ENCODE measurements at places on chromosomes 5 and 9. TPM values are rescaled to one million over a fixed set of nuclear protein-coding genes. Genes with fewer than 3 reads are reported as not detected.

DNA sequence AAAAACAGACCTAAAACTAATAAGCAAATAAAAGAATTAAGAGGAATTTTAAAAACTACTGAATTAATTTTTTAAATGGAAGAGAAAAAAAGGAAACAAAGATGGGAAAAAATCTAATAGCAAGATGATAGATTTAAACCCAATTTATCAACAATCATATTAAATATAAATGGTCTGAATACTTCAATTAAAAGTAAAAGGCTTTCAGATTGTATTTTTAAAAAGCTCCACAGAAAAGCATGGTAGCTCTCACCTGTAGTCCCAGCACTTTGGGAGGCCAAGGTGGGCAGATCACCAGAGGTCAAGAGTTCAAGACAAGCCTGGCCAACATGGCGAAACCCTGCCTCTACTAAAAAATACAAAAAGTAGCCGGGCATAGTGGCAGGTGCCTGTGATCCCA is 11.3 kb upstream of the TSLP start:
- H3K27me3 ChIP-seq, result no peaks in the 10 kb centered on the region
- no peaks in the 10 kb centered on the region for H3K4me1 ChIP-seq
- no peak overlapping the region for H3K27ac ChIP-seq
- H3K4me3 ChIP-seq, result no peak overlapping the region

DNA sequence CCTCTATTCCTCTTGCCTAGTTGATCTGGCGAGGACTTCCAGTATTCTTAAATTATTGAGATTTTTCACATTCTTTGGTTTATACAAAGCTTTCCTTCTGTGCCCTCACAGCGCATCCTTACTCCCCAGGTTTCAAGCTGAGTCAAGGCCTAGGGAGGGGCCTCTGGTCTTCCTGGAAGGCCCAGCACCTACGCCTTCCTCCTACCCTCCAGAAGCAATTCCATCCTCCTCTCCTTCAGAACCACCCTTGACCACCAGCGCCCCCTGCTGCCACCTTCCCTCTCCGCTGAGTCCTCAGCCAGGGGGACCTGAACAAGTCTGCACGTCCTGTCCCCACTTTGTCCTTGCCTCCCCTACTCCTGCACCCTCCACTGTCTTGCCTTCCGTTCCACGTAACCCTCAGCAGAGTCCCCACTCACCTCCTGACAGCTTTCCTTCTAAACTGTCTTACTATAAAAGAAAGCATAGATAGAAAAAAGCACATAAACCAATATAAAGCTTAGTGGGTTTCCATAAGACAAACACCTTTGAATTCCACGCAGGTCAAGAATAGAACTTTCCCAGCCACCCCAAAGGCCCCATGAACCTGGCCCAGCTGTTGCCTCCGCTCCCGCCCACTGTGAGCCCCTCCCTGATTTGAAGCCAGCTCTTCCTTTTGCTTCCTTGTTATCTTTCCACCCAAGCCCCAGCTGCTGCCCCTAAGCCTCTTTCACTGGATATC is 63.0 kb upstream of the CTSL start:
- H3K27me3 ChIP-seq, result no peaks in the 10 kb centered on the region
- H3K36me3 ChIP-seq, result peaks cover 82% of the 10 kb centered on the region
- peak; percentile 93 for DNase-seq

DNA sequence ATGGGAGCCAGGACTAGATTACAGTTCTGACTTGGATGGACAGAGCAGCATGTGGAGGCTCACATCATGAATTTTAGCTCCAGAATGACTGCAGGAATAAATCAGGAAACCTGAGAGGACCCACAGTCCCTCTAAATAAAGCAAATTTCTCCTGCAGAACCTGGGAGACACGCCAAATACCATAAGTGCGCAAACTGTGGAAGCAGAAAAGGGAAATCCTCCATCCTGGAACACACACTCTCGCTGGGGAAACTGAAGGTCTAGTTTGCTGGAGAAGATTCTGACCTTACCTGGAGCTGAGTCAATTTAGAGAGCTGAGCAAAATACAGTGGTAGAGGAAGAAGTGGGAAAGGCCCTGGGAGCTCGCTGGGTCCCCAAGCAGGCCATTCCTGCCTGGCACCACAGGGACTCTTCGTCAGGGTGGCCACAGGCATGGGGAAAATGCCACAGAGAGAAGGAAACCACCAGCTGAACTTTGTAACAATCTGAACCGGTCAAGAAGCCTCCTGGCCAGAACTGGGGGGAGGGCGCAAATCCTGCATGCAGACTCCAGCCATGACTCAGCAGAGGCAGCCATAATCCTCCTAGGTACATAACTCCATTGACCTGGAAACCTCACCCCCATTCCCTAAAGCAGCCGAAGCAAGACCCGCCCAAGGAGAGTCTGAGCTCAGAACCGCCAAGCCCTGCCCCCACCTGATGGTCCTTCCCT is 390.9 kb downstream of the LRRC70 start:
- H3K36me3 ChIP-seq, result peaks cover 22% of the 10 kb centered on the region
- H3K4me3 ChIP-seq, result no peak overlapping the region
- DNase-seq, result no peak
- H3K27ac ChIP-seq, result no peak overlapping the region

DNA sequence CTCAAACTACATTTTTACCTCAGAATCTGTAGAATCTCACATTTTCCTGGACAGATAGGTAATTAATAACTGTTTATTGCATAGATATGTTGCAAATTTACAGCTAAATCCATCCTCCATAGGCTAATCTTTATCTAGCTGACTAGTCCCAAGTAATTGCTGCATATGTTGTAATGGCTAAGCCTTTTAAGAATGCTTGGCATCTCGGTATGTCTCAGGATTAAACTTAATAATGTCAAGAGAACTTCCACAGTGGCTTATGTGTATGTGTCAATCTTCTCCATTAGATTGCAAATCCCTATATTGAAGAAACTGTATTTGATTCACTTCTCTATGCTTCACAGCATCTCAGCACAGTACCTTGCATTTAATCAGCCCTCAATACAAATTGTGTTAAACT is 131.9 kb downstream of the PRDM9 start:
- H3K27ac ChIP-seq, result no peak overlapping the region
- H3K27me3 ChIP-seq, result no peaks in the 10 kb centered on the region
- DNase-seq, result no peak
- no peaks in the 10 kb centered on the region for H3K36me3 ChIP-seq
- H3K4me3 ChIP-seq, result no peak overlapping the region
- H3K4me1 ChIP-seq, result no peaks in the 10 kb centered on the region

DNA sequence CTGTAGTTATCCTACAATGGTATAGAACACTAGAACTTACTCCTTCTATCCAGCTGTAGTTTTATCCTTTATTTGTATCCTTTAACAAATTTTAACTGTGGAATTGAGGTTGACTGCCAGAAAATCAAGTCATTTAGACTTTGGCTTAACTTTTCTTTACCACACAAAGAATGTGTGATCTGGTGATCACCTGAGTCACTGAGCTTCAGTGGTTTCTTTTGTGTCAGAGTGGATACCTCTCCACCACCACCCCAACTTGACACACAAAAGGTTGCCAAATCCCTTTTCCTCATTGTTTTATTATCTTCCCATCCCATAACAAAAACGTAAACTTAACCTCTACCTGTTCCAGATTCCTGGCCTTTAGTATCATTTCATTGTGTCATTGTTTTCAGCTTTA is 5.5 kb downstream of the OTULIN start:
- no peak overlapping the region for H3K27ac ChIP-seq
- H3K4me1 ChIP-seq, result peaks cover 11% of the 10 kb centered on the region
- DNase-seq, result no peak
- no peak overlapping the region for H3K4me3 ChIP-seq

DNA sequence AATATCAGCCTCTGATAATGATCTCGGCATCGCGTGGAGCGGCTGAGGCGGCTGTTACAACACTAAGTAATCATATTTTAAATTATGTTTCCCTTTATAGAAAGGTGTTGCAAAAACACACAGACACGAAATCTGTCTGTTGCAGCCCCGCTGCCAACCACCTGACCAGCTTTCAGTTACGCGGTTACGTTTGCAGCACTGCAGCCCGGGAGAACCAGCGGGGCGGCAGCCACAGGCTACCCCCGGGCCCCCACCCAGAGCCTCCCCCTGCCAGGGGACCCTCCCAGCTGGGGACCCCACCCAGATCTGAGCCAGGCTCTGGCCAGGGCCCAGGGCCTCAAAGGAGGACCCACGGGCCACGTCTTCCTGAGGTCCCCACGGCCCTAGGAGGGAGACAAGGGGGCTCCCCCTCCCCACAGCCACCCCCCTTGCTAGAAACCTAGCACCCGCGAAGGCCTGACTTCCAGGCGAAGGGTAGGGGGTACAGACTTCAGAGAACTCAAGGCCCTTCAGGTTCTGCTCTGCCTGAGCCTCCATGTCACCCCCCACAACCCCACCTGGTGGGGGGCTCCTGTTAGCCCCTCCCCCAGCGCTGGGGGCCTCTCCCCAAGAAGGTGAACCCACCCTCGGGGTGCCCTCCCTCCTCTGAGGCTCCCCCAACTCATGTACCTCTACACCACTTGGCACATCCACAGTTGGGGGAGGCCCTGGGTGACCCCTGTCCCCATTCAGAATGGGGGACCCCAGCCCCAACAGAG is 6.0 kb downstream of the NACC2 start:
- no peak overlapping the region for H3K27ac ChIP-seq
- H3K36me3 ChIP-seq, result no peaks in the 10 kb centered on the region

DNA sequence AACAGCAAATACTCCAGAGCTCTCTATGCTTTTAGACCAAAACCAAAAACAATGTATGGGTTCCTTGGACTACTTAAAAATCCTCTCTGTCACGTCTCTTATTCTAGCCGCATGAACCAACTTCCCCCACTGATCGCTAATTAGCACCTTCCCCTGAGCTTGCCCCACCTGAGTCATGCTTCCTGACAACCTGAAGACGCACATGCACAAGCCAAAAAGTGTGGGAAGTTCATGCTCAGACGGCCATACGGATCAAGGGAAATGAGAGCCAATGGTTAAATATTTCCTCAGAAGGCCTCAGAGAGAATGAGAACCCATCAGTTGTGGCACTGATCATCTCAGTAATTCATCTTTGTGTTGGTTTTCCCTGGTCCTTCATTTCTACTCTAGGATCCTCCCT is 199.7 kb downstream of the BNC2 start:
- no peak for DNase-seq
- H3K4me1 ChIP-seq, result peaks cover 3% of the 10 kb centered on the region
- H3K4me3 ChIP-seq, result no peak overlapping the region
- no peaks in the 10 kb centered on the region for H3K36me3 ChIP-seq
- H3K27me3 ChIP-seq, result no peaks in the 10 kb centered on the region

GRCh38 chr9:96057155-96057554 is 181.7 kb downstream of the ERCC6L2 start:
- H3K4me1 ChIP-seq, result peaks cover 5% of the 10 kb centered on the region
- H3K27me3 ChIP-seq, result no peaks in the 10 kb centered on the region
- no peaks in the 10 kb centered on the region for H3K36me3 ChIP-seq
- no peak overlapping the region for H3K27ac ChIP-seq
- DNase-seq, result no peak
- H3K4me3 ChIP-seq, result no peak overlapping the region

GRCh38 chr5:149130121-149130914 is 11.0 kb upstream of the ABLIM3 start:
- H3K27me3 ChIP-seq, result no peaks in the 10 kb centered on the region
- no peak overlapping the region for H3K4me3 ChIP-seq
- no peak for DNase-seq
- no peaks in the 10 kb centered on the region for H3K36me3 ChIP-seq
- H3K4me1 ChIP-seq, result 0 out of 2 replicates have a peak, but pooled peaks cover 2% of the 10 kb centered on the region

- H3K4me3 ChIP-seq, result no peak overlapping the region
- DNase-seq, result no peak
- H3K36me3 ChIP-seq, result no peaks in the 10 kb centered on the region
- peaks cover 12% of the 10 kb centered on the region for H3K4me1 ChIP-seq
- H3K27ac ChIP-seq, result peak overlapping the region; percentile 43
- no peaks in the 10 kb centered on the region for H3K27me3 ChIP-seq
Measured at GRCh38 chr5:53882006-53882675, 321.7 kb downstream of the NDUFS4 start.

DNA sequence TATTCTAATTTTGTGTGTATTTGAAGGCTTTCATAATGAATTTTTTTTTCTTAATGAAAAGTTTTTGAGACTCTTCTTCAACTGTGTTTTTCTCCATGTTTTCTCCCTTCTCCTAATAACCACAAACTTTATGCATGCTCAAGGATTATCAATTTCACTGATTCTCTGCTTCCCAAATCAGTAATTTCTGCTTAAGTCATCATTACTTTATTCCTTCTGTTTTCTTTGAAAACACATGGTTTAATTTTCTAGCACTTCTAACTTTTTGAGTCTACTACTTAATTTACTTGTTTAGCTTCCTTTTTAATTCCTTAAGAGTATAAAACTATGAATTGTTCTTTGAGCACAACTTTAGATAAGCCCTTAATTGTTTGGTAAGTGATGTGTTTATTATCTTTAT is 11.5 kb upstream of the FBN2 start:
- no peak overlapping the region for H3K4me3 ChIP-seq
- H3K36me3 ChIP-seq, result peaks cover 3% of the 10 kb centered on the region
- no peaks in the 10 kb centered on the region for H3K27me3 ChIP-seq

DNA sequence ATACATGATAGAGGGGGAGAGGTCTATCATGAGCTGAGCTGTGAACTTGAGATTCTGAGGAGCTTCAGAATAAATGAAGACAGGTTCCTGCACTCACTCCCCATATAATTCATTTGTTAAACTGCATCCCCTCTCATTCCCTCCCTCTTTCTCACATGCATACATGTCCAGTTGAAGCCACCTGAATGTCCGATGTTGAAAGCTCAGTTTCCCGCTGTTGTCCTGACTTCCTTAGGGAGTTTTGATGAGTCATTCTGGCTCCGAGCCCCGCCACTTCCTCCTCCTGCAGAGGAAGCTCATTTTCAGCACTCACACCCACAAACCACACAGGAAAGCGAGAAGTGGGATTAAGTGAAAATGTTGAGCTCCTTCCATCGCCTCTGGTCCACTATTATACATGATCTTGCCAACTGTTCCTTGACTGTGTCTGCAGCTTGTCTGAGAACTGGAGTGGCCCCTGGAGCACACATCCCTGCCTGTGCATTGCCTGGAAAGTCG is 121.2 kb downstream of the CEMIP2 start:
- no peaks in the 10 kb centered on the region for H3K36me3 ChIP-seq
- no peak overlapping the region for H3K4me3 ChIP-seq
- no peak overlapping the region for H3K27ac ChIP-seq
- DNase-seq, result no peak
- H3K27me3 ChIP-seq, result peaks cover 2% of the 10 kb centered on the region

GRCh38 chr9:72977670-72978069 is 24.8 kb upstream of the ALDH1A1 start:
- no peaks in the 10 kb centered on the region for H3K4me1 ChIP-seq
- no peaks in the 10 kb centered on the region for H3K36me3 ChIP-seq
- no peak overlapping the region for H3K4me3 ChIP-seq
- no peak for DNase-seq

DNA sequence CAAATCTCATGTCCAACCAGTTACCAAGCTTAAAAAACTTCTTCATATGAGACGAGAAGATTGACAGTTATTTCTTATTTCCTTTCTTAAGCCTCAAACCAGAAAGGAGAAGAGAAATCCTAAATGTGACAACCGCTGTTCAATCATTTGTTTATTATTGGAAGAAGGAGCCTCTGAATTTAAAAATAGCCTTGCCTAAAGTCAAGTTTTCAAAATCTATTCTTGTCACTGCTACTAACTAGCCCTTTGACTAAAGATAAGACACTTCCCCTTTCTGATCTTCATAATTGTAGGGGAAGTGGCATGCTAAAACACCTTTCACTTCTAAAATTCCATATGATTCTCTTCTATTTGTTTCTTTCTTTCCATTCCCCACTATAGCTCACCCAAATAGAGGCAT is 106.2 kb upstream of the EMB start:
- peaks cover 5% of the 10 kb centered on the region for H3K36me3 ChIP-seq
- H3K27ac ChIP-seq, result no peak overlapping the region
- no peak overlapping the region for H3K4me3 ChIP-seq
- DNase-seq, result no peak
- no peaks in the 10 kb centered on the region for H3K4me1 ChIP-seq
- H3K27me3 ChIP-seq, result no peaks in the 10 kb centered on the region

RPL12 gene
- total RNA-seq, result 1,710 TPM

KCNV2 gene
- not detected for total RNA-seq

ZNF354C gene
- 4.8 TPM for total RNA-seq

TTF1 gene
- total RNA-seq, result 26.9 TPM
